ENCODE measurements at places on chromosomes 7 and 10.

- DNase-seq = no peak
Observed at GRCh38 chr10:80506189-80506575, 31.5 kb upstream of the SH2D4B start.

- no peak for DNase-seq
Observed at GRCh38 chr10:63692220-63692896, 171.2 kb downstream of the REEP3 start.

DNA sequence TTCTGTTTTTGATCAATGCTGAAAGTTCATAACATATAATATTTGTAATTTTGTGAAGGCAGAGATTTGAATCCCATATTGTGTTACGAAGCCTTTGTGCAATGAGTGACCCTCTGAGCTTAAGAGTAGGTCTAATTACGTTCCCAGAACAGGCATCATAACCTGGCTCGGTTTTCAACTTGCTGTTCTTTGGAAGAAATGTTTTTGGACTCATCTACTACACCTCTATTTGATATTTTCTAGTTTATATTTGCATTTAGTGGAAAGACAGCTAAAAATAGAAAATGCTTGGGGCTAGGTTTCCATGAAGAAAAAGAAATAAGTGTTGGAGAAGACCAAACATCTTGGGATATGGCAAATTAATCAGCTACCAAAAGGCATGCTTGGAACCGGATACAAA lies 234.8 kb downstream of the AGMO start:
- no peak for DNase-seq

DNA sequence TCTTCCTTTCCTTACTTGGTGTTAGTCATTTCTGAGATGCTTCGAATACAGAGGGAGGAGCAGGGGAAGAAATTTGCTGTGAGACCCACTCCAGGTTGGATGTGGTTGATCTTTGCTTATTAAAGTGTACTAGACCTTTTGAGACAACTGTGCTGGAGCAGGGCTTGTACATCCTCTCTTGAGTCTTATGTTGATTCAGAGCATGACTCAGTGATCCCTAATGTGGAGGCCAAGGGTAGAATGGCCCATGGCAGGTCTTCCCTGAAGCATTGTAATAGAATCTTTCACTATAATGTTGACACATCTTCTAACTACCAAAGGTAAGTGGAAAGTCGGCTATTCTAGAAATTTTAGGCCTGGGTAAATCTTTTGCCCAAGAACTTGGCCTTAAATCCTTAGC lies 17.0 kb upstream of the SFR1 start:
- DNase-seq = no peak

- DNase-seq = no peak
Observed at GRCh38 chr7:24301703-24302102, 17.7 kb downstream of the NPY start.

DNA sequence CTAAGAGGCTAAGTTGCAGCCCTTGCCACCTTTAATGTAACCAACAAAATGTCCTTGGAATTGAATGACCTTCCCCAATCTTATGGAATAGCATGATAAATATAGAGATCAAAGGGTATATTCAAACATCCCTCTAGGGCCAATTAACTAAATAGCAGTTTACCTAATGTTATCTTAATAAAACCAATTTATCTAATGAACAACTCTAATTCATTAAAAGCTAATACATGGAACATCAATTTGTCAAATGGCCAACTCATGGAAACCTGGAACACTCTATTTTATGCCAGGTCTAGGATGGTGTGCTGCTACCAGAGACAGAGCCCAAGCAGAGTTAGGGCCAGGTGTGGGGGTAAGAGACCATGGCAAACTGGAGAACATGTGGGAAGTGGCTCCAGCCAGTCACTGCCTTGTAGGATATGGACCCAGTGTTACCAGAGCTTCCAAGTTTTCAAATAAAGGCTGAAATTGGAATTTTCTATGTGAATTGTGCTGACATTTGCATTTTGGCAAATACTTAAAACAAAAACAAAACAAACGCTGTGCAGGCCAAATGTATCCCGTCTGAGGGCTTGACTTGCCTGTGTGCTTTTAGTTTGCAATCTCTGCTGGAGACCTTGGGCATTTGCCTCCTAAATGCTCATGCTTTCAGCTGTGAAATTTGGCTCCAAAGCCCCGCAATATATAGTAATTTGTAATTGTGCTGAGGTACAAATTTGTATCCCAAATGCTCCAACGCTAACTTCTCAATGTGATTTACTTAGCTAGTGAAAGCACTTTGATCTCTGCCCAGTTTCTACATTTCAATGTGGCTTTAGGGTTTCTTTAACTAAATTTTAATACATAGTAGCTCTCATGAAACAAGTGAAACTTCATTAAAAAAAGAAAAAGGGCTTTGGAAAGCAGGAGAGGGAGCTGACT lies 55.1 kb downstream of the CPED1 start:
- DNase-seq = no peak

DNA sequence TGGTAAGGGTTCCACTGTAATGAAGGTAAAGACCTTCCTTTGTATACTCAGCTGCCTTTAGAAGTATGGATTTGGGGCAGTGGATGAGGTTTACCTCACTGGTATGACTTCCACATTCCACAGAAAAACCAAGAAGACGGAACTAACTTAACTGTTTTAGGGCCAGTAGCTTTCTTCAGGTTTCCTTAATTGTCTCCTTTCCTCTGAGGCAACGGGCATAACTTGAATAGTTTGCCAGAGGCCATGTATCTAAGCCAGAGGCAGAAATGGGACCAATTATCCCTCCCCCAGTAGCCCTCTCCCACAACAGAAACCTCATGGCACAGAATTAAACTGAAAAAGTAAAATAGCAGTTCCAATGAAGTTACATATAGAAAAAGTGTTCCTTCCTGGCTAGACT lies 281.7 kb downstream of the PHTF2 start:
- no peak for DNase-seq

GRCh38 chr7:12949060-12949931 lies 261.9 kb downstream of the ARL4A start:
- no peak for DNase-seq

GRCh38 chr10:43607199-43607573 lies 948 bp downstream of the ZNF485 start:
- DNase-seq = no peak

GRCh38 chr7:68438016-68438415 lies 1160.3 kb upstream of the AUTS2 start:
- peak; percentile 39 for DNase-seq

GRCh38 chr10:62264702-62265436 lies 3.8 kb downstream of the RTKN2 start:
- DNase-seq = no peak

GRCh38 chr10:86905429-86905828 lies 52.0 kb downstream of the MMRN2 start:
- DNase-seq = no peak

DNA sequence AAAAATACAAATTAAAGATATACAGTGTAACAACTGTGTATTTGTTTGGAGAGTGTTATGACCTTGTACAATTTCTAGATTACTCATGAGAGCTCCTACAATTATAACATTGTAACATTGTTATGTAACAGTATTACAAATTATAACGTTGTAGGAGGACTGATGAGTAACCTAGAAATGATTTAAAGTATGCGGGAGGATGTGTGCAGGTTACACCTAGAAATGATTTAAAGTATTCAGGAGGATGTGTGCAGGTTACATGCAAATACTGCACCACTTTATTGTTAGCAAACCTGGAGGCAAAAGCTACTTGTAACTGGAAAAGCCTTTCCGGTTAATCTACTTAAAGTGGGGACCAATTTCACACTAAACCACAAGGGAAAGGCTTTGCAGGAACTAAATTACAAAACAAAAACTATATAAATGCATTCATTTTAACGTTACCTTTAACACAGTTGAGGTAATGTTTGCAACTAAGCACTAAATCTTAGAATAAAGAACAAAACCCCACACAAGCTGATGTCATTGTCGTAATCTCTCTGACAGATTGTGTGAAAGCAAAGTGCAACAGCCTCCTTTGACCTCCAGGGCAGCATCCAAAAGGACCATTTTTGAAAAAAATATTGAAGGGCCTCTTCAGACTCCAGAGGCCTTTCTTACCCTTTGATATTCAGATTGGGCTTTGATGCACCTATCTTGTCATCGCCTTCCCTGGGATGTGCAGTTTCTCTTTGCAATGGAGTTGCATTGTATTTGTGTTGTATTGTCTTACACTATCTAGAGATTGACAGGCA lies 522.1 kb upstream of the FOXK1 start:
- DNase-seq = no peak

DNA sequence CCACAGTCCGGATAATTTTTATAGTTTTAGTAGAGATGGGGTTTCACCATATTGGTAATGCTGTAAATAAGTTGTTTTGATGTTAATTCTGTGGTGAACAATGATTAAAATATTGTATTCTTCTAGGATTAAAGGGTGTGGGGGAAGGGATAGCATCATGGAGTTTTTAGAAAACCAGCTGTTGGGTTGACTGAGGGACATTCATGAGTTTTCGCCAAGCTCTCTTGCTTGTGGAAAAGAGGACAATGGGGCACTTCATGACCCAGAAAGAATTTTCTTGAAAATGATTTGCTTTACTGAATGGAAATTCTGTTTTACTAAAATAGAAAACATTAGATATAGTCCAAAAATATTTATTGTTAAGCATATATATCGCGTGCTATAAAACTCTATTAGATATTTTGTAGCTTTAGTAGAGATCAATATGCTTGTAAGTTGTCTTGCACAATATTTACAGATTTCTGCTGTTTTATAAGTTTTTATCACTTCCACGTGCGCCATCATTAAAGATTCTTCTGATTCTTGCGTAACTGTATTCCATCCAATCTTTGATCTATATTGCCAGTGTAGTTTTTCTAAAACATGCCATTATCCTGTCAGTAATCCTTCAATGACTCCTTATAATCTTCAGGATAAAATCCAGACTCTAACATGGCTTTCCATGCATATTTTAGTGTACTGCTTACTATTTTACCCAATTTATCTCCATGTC lies 41.8 kb downstream of the LCOR start:
- DNase-seq = no peak

DNA sequence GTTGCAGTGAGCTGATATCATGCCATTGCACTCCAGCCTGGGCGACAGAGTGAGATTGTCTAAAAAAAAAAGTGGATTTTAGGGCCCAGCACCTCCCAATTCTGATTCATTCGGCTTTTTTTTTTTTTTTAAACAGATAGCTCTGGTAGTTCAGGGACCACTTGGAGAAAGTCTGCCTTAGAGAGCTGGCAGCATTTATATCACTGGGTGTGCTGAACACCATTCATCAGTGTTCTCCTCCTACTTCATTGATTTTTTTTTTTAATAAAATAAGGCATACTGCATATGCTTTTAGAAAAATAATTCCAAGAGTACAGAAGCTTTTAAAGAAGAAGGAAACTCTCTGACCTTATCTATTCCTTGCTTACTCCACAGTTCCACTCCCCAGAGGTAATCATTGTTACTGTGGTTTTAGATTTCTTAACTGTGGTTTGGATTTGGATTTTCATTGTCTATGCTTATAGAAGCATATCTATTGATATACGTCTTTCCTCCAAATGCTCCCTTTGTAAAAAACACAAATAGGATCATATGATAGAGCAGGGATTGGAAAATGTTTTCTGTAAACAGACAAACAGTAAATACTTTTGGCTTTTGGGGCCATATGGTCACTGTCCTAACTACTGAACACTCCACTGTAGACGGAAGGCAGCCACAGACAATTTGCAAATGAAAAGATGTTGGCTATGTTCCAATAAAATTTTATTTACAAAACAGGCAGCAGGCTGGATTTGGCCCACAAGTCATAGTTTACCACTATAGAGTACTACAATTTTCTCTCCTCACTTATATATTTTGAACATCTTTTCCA lies 21.1 kb upstream of the SAR1A start:
- DNase-seq = no peak

DNA sequence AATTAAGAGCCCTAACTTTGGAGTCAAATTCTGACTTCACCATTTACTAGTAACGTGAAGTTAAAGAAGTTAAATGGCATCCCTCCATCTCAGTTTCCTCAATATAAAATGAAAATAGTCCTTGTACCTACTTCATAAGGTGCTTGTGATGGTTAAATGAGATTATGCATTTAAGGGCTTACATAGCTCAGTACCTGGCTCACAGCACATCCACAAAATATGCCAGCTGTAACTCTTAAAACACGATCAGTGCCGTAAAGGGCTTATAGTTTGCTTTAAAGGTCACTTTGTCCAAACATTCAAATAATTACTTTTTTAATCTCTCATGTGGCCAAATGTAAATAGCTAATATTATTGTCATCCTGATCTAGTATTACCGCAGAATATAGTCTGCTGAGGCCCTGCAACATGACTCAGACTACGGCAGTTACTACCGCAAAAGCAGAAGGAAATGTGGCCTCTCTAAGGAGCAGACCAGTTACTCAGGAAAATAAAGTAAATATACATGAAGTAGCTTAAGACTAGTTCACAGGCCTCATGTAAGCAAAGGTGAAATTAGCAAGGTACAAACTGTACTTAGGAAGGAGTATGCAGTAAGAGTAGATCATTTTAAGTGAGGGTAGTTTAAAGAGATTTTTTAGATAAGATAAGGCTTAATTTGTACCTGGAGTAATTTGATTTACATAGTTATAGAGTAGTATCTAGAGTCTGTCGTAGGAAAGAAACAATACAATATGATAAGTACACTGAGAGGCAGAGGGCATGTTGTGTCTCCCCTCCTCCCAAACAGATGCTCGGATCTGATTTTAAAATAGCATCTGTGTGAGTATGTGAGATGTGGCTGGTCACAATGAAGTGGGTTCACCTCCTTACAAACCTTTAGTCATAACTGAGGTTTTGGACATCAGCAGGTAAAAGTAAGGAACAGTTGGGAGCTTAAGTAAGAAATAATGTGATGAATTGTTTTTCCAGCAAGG lies 13.1 kb downstream of the CASP2 start:
- no peak for DNase-seq

DNA sequence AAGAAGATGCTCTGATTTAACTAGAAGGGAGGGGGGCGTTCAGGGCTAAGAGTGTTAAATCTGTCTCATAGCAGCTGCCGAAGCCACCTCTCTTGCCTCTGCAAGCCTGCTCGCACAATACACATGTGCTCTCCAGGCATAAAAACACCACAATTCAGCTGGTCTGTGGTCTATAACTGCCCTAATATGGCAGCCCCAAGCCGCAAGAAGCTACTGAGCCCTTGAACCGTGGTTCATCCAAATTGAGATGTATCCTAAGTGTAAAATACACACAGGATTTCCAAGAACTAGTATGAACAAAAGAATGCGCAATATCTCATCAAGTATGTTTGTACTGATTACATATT lies 70.8 kb upstream of the FGFR2 start:
- DNase-seq = no peak

- DNase-seq = no peak
Observed at GRCh38 chr10:124736491-124737136, 7.6 kb downstream of the FAM53B start.

- DNase-seq = no peak
Observed at GRCh38 chr7:150382123-150382843, 3.2 kb downstream of the ZNF775 start.

DNA sequence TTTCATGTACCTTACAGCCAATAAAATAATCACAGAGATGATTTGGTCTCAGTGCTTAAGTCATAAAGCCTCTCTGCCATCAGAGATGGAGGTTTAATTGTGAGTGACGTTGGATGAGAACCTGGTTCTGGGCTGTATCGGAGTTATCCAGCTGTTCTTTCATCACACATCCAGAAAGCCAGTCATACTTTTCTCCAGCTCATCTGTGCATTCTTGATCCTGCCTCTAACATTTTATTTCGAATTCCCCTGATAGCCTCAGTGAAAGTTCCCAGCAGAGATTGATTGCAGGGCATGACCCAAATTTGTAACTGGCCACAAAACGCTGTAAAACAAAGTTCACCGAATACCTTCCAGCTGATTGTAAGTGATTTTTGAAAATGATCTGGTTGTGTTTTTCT lies 212.6 kb upstream of the HABP2 start:
- no peak for DNase-seq
